ENCODE measurements at places on chromosomes 5 and 9. TPM values are rescaled to one million over a fixed set of nuclear protein-coding genes. Genes with fewer than 3 reads are reported as not detected.
A peak's percentile ranks its signal among the peaks of the same experiment; 100 is the strongest.

DNA sequence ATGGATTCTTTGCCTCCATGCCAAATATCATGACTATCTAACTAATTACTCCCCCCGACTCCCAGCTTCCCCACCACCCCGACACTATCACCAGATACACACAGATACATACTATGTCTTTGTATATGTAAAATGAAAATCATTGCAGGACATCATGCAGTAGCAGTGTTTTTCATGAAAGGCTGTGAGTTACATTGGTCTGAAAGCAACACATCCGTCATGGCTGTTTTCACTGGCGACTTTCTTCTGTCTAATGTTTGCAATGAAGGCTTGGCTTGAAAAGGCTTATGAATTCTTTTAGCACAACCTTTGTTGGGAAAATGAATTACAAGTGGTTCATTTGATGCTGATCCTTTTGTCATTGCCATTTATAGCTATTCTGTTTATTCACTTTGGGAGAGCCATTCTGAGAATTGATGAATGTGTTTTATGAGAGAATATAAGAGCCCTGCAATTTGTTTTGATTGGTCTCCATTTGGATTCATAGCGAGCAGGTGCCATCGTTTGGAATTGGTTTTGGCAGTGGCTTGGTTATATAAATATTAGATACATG is 103.4 kb downstream of the PIP5K1B start:
- peaks cover 34% of the 10 kb centered on the region for H3K4me1 ChIP-seq
- peaks cover 3% of the 10 kb centered on the region for H3K36me3 ChIP-seq

The EIF4E1B gene
- total RNA-seq = not detected

The LRRTM2 gene
- total RNA-seq = 0.07 TPM

GRCh38 chr5:112232667-112233066 is 186.4 kb downstream of the EPB41L4A start:
- H3K4me1 ChIP-seq = no peaks in the 10 kb centered on the region
- no peak overlapping the region for H3K27ac ChIP-seq
- H3K27me3 ChIP-seq = peaks cover 2% of the 10 kb centered on the region
- DNase-seq = no peak
- no peak overlapping the region for H3K4me3 ChIP-seq
- H3K36me3 ChIP-seq = no peaks in the 10 kb centered on the region

DNA sequence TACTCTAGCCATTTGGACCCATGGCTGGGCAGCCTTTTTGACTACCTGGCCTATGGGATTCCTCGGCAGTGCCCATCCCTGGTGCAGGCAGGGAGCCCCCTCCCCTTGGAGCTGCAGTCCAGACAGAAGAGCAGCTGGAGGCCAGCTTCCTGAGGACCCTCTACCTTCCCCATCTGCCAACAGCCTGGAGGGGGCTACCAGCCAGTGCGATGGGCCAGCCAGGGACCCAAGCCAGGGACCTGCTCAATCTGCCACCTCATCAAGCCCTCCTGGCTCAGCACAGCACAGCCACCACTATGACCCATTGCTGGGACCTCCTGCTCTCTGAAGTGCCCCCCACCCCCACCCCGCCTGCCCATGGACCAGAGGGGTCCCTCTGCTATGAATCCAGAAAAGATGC is 22.6 kb upstream of the TDRD7 start:
- no peak overlapping the region for H3K27ac ChIP-seq
- no peak overlapping the region for H3K4me3 ChIP-seq
- H3K27me3 ChIP-seq = peaks cover 8% of the 10 kb centered on the region
- no peaks in the 10 kb centered on the region for H3K36me3 ChIP-seq
- DNase-seq = no peak

The IRX4 gene
- not detected for total RNA-seq

The FST gene
- not detected for total RNA-seq

The TAF11L10 gene
- total RNA-seq = not detected

DNA sequence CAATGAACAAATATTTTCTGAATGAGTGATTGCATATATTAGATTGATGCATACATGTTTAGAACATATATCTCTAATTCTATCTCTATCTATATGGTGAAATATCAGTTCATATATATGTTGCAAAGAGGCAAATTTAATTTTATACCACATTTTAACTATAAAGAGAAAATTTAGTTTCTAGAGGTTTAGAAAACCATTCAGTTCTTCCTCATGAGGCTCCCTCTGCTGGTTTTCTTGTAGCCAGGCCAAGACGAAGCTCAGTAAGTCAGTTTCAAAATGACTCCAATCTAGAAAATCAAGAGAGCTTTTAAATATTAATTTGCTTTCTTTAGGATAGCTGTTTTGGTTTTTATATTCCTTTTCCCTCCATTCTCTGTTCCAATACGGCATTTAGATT is 312.1 kb downstream of the TMEM232 start:
- H3K4me1 ChIP-seq = no peaks in the 10 kb centered on the region
- no peak overlapping the region for H3K27ac ChIP-seq
- no peak for DNase-seq
- H3K4me3 ChIP-seq = no peak overlapping the region
- H3K36me3 ChIP-seq = no peaks in the 10 kb centered on the region

- H3K27ac ChIP-seq = no peak overlapping the region
- peaks cover 2% of the 10 kb centered on the region for H3K36me3 ChIP-seq
- no peaks in the 10 kb centered on the region for H3K27me3 ChIP-seq
- peaks cover 32% of the 10 kb centered on the region for H3K4me1 ChIP-seq
These were observed 86.7 kb downstream of the SLC1A3 start for GRCh38 chr5:36692791-36693763.

DNA sequence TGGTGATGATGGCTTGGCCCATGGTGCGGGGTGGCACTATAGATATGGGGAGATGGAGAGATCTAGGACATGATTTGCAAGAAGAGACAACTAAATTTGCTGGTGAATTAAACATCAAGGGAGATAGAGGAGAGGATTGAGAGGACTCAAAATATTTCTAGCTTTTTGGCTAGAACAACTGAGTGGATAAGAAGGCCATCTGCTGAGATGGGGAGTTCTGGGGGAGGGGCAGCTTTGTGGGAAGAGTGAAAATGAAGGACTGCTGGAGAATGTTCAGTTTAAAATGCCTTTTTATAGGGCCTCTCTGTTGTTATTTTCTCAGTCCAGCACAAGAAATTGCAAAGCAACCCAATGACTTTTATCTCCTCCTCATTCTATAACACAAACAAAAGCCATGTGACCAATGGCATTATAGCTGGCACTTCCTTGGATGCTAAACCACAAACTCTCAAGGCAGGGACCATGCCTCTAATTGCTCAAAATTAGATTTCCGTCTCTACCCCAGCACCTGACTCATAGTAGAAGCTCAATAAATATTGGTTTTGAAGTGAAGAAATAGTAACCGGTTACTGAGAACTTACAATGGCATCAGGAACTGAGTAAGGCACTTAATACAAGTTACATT is 29.8 kb downstream of the JAKMIP2 start:
- H3K27ac ChIP-seq = no peak overlapping the region
- no peak for DNase-seq
- H3K4me3 ChIP-seq = no peak overlapping the region
- H3K27me3 ChIP-seq = no peaks in the 10 kb centered on the region
- no peaks in the 10 kb centered on the region for H3K36me3 ChIP-seq

DNA sequence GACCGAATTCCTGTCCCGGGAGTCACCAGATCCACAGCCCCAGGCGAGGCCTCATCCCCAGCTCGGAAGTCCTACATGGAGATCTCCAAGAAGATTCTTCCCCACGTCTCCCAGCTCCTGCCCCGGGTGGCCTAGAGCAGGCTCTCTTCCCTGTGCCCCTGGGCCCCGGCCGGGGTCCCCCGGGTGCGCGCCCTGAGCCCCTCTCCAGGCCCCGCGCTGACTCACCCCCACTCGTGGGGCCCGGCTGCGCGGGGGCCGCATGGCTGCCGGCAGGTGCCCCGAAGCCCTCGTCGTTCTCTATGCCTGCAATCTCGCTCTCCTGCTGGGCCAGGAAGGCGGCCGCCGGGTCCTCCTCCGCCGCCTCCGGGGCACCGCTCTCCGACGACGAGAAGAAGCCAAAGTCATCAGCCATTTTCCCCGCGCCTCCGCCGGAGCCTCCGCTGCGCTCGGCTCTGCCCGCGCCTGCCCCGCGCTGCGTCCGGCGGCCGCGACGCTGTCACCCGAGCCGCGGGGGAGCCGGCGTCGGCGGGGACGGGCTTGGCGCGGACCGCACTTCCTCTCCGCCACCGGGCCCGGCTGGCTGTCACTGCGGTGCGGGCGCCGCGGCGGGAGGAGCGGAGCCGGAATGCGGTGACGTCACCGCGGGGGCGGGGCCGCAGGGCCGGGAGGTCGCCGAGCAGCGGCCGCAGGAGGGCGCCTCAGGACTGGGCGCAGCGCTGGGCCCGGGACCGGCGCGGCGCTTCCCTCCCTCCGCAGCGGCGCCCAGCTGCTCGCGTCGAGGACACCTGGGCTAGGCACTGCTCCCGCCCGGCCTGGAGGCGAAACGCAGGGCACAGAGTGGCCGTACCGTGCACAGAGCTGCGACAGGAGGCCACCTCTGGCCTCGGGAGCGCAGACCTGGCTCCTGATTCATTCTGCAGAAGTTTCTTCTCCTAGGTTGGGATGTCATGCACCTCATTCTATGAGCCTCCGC is at the start of gene CLTB:
Gene CLTB (minus strand): TSS at position 588 of the 973 bp plus-strand sequence. CDS start 176 bp downstream, at position 412.
- peaks cover 26% of the 10 kb centered on the region for H3K4me1 ChIP-seq
- H3K4me3 ChIP-seq = peak within 1 kb of the TSS; percentile 80
- peak; percentile 80 for DNase-seq
- peaks cover 2% of the 10 kb centered on the region for H3K36me3 ChIP-seq
- H3K27ac ChIP-seq = peak within 1 kb of the TSS; percentile 56
- peaks cover 8% of the 10 kb centered on the region for H3K27me3 ChIP-seq

- peaks cover 3% of the 10 kb centered on the region for H3K36me3 ChIP-seq
- H3K4me3 ChIP-seq = peak overlapping the region; percentile 65
- peaks cover 81% of the 10 kb centered on the region for H3K4me1 ChIP-seq
- DNase-seq = peak; percentile 60
These were observed 330.7 kb downstream of the PDE4D start for GRCh38 chr5:59562756-59563389.

DNA sequence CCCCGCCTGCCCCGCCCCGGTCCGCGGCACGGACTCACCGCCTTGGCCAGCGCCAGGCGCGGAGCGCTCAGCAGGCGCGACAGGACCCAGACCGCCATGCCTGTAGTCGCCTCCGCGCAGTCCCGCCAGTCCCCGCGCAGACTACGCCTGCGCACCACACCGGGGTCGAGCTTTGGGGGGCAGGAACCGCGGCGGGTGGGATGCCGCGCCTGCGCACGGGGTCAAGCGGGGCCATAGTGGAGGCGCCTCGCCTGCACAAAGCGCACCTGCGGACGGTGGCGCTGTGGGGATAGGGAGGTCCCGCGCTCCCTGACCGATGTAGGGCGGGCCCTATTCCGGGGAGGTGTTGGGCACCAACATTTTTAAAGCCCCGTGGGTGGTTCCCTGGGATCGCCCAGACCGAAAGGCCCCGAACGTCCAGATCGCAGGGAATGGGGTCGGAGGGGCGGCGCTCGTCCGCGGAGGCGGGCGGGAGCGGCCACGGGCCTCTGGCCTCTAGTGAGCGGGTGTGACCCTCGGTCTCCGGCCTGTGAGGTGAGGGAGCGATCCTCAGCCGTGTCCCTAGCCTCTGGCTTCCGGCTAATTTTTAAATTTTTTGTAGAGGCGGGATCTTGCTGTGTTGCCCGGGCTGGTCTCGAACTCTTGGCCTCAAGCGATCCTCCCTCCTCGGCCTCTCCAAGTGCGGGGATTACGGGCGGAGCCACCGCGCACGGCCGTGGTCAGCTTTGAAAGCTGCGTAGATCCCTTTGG is 70.8 kb upstream of the LPCAT1 start:
- H3K36me3 ChIP-seq = peaks cover 20% of the 10 kb centered on the region
- H3K4me3 ChIP-seq = peak overlapping the region; percentile 82
- peaks cover 19% of the 10 kb centered on the region for H3K4me1 ChIP-seq
- no peaks in the 10 kb centered on the region for H3K27me3 ChIP-seq
- peak overlapping the region; percentile 56 for H3K27ac ChIP-seq

DNA sequence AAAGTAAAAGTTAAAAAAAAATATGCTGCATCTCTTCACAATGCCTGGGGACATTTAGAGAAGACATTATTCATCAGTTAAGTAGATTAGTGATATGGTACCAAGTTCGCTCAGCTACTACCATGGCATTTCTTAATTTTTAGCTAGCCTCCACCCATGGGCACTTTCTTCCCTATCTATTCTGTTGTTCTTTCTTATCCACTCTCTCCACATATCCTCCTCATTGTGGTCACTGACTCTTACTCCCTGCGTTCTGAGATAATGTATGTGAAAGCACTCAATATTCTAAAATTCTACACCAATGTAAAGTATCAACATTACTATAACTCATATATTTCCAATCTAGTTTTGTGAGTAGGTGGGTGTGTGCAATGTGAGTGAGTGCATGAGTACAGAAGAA is 609.7 kb upstream of the DAB2 start:
- peak overlapping the region; percentile 80 for H3K27ac ChIP-seq
- no peak for DNase-seq

- H3K36me3 ChIP-seq = no peaks in the 10 kb centered on the region
- H3K4me3 ChIP-seq = no peak overlapping the region
- H3K27ac ChIP-seq = no peak overlapping the region
- no peaks in the 10 kb centered on the region for H3K4me1 ChIP-seq
These were observed 110.5 kb downstream of the EPB41L4A start for GRCh38 chr5:112308608-112309007.

- H3K27ac ChIP-seq = peak overlapping the region; percentile 69
- peaks cover 31% of the 10 kb centered on the region for H3K4me1 ChIP-seq
- H3K36me3 ChIP-seq = no peaks in the 10 kb centered on the region
- peak overlapping the region; percentile 44 for H3K4me3 ChIP-seq
- no peak for DNase-seq
- H3K27me3 ChIP-seq = no peaks in the 10 kb centered on the region
These were observed 32.2 kb upstream of the ANGPTL2 start for GRCh38 chr9:127154390-127155191.

DNA sequence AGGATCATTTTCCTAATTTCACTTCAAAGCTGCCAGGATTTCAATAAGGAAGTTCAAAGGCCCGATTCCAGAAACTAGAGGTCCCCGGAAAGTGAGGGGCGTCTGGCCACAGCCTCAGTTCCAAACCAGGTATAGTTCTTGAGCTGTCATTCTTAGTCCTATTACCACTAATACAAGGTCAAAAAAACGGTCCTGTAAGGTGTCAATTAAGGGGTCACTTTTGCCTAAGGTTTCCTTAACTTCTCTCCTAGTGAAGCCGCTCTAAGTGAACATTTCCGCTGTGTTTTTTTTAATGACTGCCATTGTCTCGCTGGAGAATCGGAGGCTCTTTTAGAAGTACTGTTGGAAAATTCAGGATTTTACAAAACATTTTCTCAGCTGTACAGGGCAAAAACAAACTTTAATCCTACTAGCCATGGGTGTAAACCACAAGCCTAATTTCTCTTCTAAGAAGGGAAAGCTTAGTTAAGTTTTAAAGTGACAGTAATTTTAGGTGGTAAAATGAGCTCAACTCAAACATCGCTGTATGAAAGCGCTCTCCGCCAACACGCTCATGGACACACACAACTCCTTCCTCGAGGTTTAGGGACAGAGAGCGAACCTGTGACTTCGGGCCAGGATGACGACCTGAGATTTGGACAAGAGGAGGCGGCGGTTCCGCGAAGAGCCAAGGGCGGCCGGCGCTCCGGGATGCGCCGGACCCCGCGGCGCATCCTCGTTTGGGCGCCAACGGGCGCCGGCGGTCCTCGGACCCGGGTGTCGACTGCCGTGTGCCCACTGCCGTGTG is 76.7 kb upstream of the IFNE start:
- H3K4me3 ChIP-seq = peak overlapping the region; percentile 82
- peaks cover 13% of the 10 kb centered on the region for H3K4me1 ChIP-seq
- H3K27me3 ChIP-seq = peaks cover 28% of the 10 kb centered on the region
- DNase-seq = peak; percentile 12

The ARSB gene
- 12.7 TPM for total RNA-seq

All from activated B cell treated with CpG ODN at 0.5 μM for 24 hours (primary cell).